Upper lobe of left lung (tissue), 6 donors: ENCODE measurements at places on chromosomes 4 and X. TPM values are rescaled to one million over a fixed set of nuclear protein-coding genes. Genes with fewer than 3 reads are reported as not detected.

DNA sequence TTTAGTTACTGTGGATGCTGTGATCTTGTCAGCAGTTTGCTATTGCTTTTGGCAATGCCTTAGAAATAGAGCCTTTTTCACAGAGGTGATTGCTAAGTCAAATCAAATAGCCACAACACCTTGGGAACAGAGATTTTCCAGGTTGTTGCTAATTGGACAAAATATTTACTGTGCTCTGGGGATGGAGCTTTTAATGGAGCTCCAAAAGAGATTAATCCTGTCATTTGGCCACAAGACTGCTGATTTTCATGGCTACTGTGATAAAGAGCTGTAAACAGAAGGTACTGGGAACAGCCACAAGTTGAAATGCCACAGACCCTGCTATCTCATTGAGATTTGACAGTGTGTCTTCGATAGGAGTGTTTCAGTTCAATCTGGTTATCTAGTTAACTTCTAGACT lies 1715.2 kb upstream of the ADGRL3 start:
- no peak for DNase-seq

Gene CT47B1
- total RNA-seq, result not detected

DNA sequence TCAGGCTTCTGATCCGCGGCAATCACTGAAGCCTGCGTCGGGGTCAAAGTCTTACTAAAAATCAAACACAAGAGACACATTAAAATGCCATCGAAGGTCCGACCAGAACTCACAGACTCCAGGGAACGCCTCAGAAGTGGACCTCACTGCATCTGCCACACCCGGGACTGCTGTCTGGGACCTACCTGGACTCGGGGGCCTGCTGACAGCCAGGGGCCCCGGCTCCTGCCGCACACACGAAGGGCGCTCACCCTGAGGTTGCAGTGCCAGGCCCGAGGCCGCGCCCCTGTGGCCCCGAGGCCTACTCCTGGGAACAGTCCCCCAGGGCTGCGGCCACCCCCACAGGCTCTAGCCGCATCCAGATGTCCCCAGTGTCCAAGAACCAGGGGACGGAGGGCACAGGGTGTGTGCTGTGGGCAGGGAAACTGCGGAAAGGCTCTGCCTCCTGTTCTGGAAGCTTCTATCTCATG lies 7.4 kb downstream of the CTBP1 start:
- DNase-seq, result peak; percentile 64

DNA sequence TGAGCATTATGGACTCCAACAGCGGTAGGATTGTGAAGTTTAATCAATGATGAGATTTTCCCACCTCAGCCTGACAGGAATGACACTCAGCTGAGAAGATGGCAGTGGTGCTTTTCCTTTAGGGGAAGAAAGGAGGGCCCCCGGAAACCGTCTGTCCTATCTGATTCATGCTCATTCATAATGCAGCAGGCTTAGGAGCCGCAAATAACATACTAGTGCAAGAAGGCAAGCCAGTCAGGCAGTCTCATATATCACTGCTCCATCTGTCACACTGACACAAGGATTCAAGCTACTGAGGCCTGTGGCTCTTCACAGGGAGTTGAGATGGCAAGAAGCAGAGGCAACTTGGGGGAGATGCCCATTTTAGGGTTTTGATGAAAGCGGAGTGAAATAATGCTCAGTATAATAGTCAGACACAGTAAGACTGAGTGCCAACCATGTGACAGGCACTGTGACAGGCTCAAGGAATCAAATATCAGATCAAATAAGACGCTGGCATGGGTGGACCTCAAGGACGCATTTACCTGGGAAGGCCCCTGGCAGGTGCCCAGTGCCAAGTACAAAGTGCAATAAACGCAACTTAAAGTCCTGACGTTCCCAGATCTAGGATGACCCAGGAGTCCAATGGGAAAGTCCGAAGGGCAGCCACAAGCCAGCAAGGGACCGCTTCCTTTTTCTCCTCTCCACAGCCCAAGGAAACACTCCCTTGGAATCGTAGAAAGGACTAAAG lies 63.4 kb downstream of the FHDC1 start:
- no peak for DNase-seq

DNA sequence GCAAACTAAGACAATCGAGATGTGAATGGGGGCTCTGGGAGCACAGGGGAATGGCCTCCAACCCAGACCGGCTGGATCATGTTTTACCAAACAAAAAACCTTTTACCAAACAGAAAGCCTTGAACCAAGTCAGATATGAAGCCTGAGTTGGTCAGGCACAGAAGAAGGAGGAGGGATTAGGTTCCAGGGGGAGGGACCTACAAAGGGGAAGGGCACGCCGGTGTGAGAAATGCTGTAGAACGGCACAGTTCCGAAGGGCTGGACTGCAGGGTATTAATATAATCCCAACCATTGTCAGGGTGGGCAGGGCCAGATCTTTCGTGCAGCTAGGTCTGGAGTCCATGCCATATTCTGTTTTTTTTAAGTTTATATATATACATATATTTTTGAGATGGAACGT lies 52.9 kb upstream of the NYX start:
- no peak for DNase-seq

GRCh38 chrX:24466025-24466424 lies 939 bp downstream of the PDK3 start:
- DNase-seq, result no peak

Gene SHROOM2
- 6.6 TPM for total RNA-seq

- no peak for DNase-seq
These were observed 1.6 kb downstream of the MAPK10 start for GRCh38 chr4:86358257-86358656.

Gene SPARCL1
- 406 TPM for total RNA-seq

Gene FAM149A
- 43.5 TPM for total RNA-seq

Gene SPIN2B
- 10.6 TPM for total RNA-seq

- no peak for DNase-seq
These were observed 137.9 kb upstream of the MAMLD1 start for GRCh38 chrX:150225266-150225665.

Gene TEC
- 6.4 TPM for total RNA-seq

Gene MAOB
- total RNA-seq, result 13.9 TPM

DNA sequence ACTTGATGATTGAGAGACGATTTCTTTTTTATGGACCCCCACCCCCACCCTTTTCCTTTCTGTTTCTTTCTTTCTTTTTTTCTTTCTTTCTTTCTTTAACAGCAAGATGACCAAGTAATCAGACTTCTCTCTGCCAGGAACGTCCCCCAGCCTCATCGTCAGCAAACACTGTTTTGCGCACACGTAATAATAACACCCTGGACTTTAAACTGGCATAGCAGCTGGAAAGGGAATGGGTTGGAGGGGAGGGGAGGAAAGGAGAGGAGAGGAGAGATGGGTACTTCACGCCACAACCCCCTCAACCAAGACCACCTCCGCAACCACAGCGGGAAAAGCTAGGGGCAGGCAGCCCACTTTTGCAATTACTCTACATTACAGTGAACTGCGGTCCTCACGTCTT lies 1.1 kb downstream of the GABRA2 start:
- no peak for DNase-seq

- no peak for DNase-seq
These were observed 124.7 kb upstream of the C1QTNF7 start for GRCh38 chr4:15303052-15303641.

GRCh38 chrX:40844471-40844870 lies 109.1 kb upstream of the MED14 start:
- DNase-seq, result no peak

DNA sequence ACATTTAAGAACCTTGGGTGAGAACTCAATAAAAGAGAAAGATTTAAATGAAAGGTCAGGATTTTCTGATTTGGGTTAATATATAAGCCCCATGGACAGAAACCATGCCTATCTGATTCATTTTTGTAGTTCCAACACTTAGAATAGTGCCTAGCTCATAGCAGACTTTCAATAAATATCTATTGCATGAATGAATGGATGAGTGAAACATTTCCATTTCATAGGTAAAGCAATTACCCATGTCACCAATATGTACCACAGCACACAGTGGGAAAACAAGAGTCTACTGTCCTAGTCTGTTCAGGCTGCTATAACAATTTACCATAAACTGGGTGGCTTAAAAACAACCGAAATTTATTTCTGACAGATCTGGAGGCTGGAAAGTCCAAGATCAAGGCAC lies 63.9 kb upstream of the PTPN13 start:
- DNase-seq, result no peak

Gene RS1
- total RNA-seq, result 4.5 TPM
